WTC11 (cell line): ENCODE measurements at places on chromosomes 1 and 21. TPM values are rescaled to one million over a fixed set of nuclear protein-coding genes. Genes with fewer than 3 reads are reported as not detected.

C1orf141 gene
- not detected in 3 replicates for total RNA-seq

IL24 gene
- total RNA-seq, result not detected in 3 replicates

WNT3A gene
- total RNA-seq, result 0.16 to 0.34 TPM (median 0.17 TPM) in 3 replicates

CR1L gene
- total RNA-seq, result 12.5 to 16.5 TPM (median 13.7 TPM) in 3 replicates

FAM72A gene
- total RNA-seq, result 25.5 to 30.6 TPM (median 27.9 TPM) in 3 replicates

IGSF5 gene
- total RNA-seq, result 3.3 to 3.6 TPM (median 3.5 TPM) in 3 replicates

NENF gene
- 26.2 to 28.1 TPM (median 27.3 TPM) in 3 replicates for total RNA-seq

KTI12 gene
- total RNA-seq, result 9.4 to 10.1 TPM (median 9.9 TPM) in 3 replicates

ATP1A4 gene
- 0.37 to 0.78 TPM (median 0.55 TPM) in 3 replicates for total RNA-seq

LCA5L gene
- 0.64 to 1.0 TPM (median 0.76 TPM) in 3 replicates for total RNA-seq

TINAGL1 gene
- 7.2 to 8.4 TPM (median 8.4 TPM) in 3 replicates for total RNA-seq

NPL gene
- total RNA-seq, result 3.4 to 4.1 TPM (median 3.6 TPM) in 3 replicates

ADAMTS4 gene
- total RNA-seq, result 9.1 to 11.2 TPM (median 10.0 TPM) in 3 replicates

LCE2A gene
- not detected in 3 replicates for total RNA-seq

TM2D1 gene
- 21.6 to 24.3 TPM (median 23.8 TPM) in 3 replicates for total RNA-seq

NUAK2 gene
- total RNA-seq, result 8.7 to 10.8 TPM (median 10.8 TPM) in 3 replicates

PTGER3 gene
- total RNA-seq, result 0.46 to 0.66 TPM (median 0.50 TPM) in 3 replicates

CCDC185 gene
- total RNA-seq, result not detected in 3 replicates

HAO2 gene
- 0.53 to 1.0 TPM (median 0.80 TPM) in 3 replicates for total RNA-seq

RPE65 gene
- not detected in 3 replicates for total RNA-seq

TFF2 gene
- total RNA-seq, result 0.33 TPM in 1 of 3 replicates, not detected in the others

ANGPTL1 gene
- total RNA-seq, result not detected in 3 replicates

ADAMTS1 gene
- 16.9 to 35.6 TPM (median 20.4 TPM) in 3 replicates for total RNA-seq

ACADM gene
- 36.6 to 37.9 TPM (median 37.6 TPM) in 3 replicates for total RNA-seq

VCAM1 gene
- 0.07 to 0.64 TPM in 2 of 3 replicates, not detected in the other for total RNA-seq

SSX2IP gene
- 17.5 to 21.7 TPM (median 20.8 TPM) in 3 replicates for total RNA-seq

CCNL2 gene
- 117 to 142 TPM (median 117 TPM) in 3 replicates for total RNA-seq

ANKRD34A gene
- total RNA-seq, result 0.21 to 0.44 TPM (median 0.22 TPM) in 3 replicates

OR2L5 gene
- total RNA-seq, result not detected in 3 replicates

SPRR2A gene
- total RNA-seq, result not detected in 3 replicates

ZBTB8OS gene
- 56.7 to 60.5 TPM (median 59.0 TPM) in 3 replicates for total RNA-seq

MCOLN2 gene
- total RNA-seq, result 3.8 to 5.4 TPM (median 4.8 TPM) in 3 replicates

RNU1-3 gene
- total RNA-seq, result 1,028 to 1,267 TPM (median 1,197 TPM) in 3 replicates

FAM151A gene
- 0.11 TPM in 1 of 3 replicates, not detected in the others for total RNA-seq

PRKAB2 gene
- total RNA-seq, result 22.6 to 28.3 TPM (median 27.8 TPM) in 3 replicates

CD101 gene
- total RNA-seq, result 1.3 to 1.6 TPM (median 1.4 TPM) in 3 replicates
